ENCODE measurements at places on chromosomes 4 and X. TPM values are rescaled to one million over a fixed set of nuclear protein-coding genes. Genes with fewer than 3 reads are reported as not detected.

The DCTD gene
- total RNA-seq, result 121 TPM

The AGA gene
- 13.6 TPM for total RNA-seq

The IBSP gene
- not detected for total RNA-seq

The TAF9B gene
- total RNA-seq, result 18.2 TPM

The PDGFRA gene
- total RNA-seq, result 2.2 TPM
